Stimulated activated naive B cell treated with anti-CD40 and anti-IgM and Interleukin-4, amounts not matched to agents 10 μg/mL and 1 μg/mL and 100 μg/mL, for 72 hours (primary cell): ENCODE measurements at places on chromosomes 6 and 20.

GRCh38 chr20:11499101-11499634 is 418.5 kb upstream of the BTBD3 start:
- no peaks in the 10 kb centered on the region for H3K27me3 ChIP-seq
- H3K36me3 ChIP-seq: no peaks in the 10 kb centered on the region
- DNase-seq: no peak
- no peaks in the 10 kb centered on the region for H3K4me1 ChIP-seq
- no peak overlapping the region for H3K27ac ChIP-seq

DNA sequence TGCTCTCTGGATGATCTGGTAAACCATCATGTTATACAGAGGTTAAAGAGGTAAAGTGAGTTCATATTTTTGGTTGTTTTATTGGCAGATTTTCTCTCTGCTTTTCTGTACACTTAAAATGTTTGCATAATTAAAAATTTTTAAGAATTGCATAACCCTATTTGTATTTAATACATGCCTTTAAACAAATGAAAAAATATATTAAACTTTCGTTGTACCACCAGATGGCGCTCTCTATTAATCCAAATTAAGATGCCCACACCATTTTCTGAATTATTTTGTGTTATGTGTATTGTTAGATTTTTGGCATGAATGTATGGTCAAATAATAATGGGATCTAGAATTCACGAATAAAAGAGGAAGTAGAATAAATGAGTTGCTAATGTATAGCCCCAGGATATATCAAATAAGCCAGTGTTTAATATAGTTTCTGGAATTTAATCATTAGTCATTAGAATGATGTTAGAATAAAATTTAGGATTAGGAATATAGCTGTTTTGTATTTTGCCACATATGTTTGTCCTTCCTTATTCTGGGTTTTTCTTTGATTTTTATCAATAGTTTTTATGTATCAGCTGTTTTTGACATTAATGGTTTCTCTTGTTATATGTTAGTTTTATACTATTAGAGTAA is 38.9 kb downstream of the SMAP1 start:
- H3K36me3 ChIP-seq: peaks cover 9% of the 10 kb centered on the region
- no peak overlapping the region for H3K4me3 ChIP-seq
- no peak for DNase-seq
- no peaks in the 10 kb centered on the region for H3K27me3 ChIP-seq
- H3K27ac ChIP-seq: no peak overlapping the region

DNA sequence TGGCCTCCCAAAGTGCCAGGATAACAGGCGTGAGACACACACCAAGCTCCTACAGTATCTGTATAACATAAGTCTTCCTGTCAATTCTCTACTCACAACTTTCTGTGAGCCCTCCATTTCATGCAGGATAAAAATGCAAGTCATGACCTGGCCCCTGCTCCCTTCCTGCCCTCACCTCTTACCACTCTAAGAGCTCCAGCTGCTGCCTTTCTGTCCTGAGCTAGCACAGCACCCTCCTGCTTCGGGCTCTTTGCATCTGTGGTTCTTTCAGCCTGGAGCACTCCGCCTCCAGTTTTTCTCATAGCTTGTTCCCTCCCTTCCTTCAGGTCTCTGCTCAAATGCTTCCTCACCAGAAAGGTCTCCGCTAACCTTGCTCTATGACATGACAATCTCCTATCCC is 23.7 kb upstream of the TRPC4AP start:
- peaks cover 37% of the 10 kb centered on the region for H3K36me3 ChIP-seq
- peak overlapping the region; percentile 53 for H3K27ac ChIP-seq
- no peaks in the 10 kb centered on the region for H3K27me3 ChIP-seq
- DNase-seq: no peak
- H3K4me3 ChIP-seq: no peak overlapping the region
- H3K4me1 ChIP-seq: no peaks in the 10 kb centered on the region

- H3K4me3 ChIP-seq: no peak overlapping the region
- H3K27me3 ChIP-seq: no peaks in the 10 kb centered on the region
These were observed 170.2 kb upstream of the ZNF217 start for GRCh38 chr20:53763707-53764414.

GRCh38 chr20:47089151-47089550 is 194.5 kb downstream of the EYA2 start:
- H3K36me3 ChIP-seq: no peaks in the 10 kb centered on the region
- H3K4me3 ChIP-seq: no peak overlapping the region
- H3K27me3 ChIP-seq: peaks cover 20% of the 10 kb centered on the region
- no peak for DNase-seq
- no peak overlapping the region for H3K27ac ChIP-seq

DNA sequence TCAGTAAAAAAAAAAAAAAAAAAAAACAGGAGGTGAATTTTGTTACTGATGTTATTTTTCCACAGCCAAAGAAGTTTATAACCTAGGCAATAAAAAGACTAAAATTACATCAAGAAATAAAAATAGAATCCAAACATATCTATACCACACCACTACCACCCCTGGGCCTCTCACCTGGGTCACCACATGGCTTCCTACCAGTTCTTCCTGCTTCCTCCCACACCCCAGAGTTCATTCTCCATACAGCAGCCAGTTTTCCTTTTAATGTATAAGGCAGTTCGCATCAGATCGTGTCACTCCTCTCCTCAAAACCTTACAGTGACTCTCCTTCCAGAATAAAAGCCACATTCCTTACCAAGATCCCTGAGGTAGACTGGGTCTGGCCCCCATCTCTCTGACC is 23.9 kb downstream of the ROS1 start:
- no peak overlapping the region for H3K27ac ChIP-seq
- no peaks in the 10 kb centered on the region for H3K27me3 ChIP-seq
- no peak overlapping the region for H3K4me3 ChIP-seq
- H3K4me1 ChIP-seq: no peaks in the 10 kb centered on the region
- no peaks in the 10 kb centered on the region for H3K36me3 ChIP-seq

DNA sequence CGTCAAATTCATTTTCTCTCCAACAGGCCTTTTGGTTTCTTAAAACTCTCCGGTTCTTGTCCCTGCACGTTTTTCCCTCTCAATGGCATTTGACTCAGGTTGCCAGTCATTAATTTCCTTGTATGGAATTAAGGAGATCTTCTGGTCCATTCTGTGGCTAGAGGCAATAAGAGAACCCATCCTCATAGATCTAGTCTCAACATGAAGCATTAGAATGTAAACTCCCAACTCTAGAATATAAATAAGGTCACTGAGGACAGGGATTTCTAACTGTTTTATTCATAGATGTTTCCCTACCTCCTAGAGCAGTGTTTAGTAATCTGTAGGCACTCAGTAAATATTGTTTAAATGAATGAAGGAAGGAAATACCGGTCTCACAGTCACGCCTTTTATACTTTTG is 185.2 kb upstream of the FLRT3 start:
- no peaks in the 10 kb centered on the region for H3K27me3 ChIP-seq
- no peak for DNase-seq
- no peaks in the 10 kb centered on the region for H3K4me1 ChIP-seq

- DNase-seq: no peak
- no peak overlapping the region for H3K27ac ChIP-seq
- H3K4me3 ChIP-seq: no peak overlapping the region
- no peaks in the 10 kb centered on the region for H3K27me3 ChIP-seq
- peaks cover 6% of the 10 kb centered on the region for H3K36me3 ChIP-seq
- H3K4me1 ChIP-seq: no peaks in the 10 kb centered on the region
These were observed 545.9 kb upstream of the JARID2 start for GRCh38 chr6:14699803-14700601.

- no peak overlapping the region for H3K4me3 ChIP-seq
- no peaks in the 10 kb centered on the region for H3K36me3 ChIP-seq
- DNase-seq: no peak
These were observed 342.1 kb upstream of the NRSN1 start for GRCh38 chr6:23783901-23784300.

- peaks cover 25% of the 10 kb centered on the region for H3K27me3 ChIP-seq
- no peak overlapping the region for H3K4me3 ChIP-seq
- no peak for DNase-seq
- peaks cover 17% of the 10 kb centered on the region for H3K4me1 ChIP-seq
- H3K36me3 ChIP-seq: no peaks in the 10 kb centered on the region
These were observed 167.6 kb upstream of the CST7 start for GRCh38 chr20:24781418-24781980.

- H3K4me1 ChIP-seq: no peaks in the 10 kb centered on the region
- DNase-seq: no peak
- no peaks in the 10 kb centered on the region for H3K27me3 ChIP-seq
- no peaks in the 10 kb centered on the region for H3K36me3 ChIP-seq
These were observed 225.4 kb downstream of the LAMA2 start for GRCh38 chr6:129108337-129108736.

DNA sequence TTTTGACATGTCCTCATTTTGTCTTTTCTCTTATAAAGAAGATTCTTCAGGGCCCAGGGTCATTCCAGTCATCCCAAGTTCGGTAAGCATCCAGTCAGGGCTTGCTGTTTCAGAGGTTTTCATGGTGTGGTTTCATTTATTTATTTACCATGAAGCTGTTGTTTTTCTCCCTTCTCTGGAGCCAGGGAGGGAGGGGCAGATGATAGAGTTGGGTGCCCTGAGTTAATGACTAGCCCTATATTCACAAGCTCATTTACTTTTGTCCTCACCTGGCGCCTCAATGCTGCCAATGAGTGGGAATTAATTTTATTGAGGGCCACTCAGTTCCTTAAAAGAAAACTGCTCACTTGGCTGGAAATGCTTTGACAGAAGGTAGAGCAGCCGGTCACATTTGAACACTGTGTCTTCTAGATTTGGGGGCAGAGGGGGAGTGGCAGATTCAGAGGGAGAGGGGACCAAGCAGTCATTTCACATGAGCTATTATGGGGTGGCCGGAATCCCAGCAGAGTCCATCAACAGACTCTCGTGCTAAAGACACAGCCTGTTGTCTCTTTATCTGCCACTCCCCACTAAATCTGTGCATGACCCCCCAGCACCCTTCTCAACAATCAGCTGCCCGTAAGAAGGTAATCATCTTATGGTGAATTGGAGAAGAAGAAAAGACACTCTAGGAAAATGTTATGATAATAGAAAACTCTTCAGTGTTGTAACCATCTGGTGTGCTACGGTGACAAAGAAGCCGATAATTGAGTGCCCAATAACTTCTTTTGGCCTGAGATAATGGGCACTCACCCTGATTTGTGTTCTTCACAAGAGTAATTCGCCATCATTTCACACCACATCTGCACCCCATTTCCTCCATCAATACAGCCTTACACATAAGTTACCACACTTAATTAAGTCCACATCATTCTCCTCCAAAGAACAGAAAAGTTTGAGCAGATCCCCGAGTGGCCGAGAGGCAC is 573.5 kb upstream of the JAG1 start:
- no peaks in the 10 kb centered on the region for H3K36me3 ChIP-seq
- no peaks in the 10 kb centered on the region for H3K27me3 ChIP-seq
- no peak overlapping the region for H3K27ac ChIP-seq
- no peaks in the 10 kb centered on the region for H3K4me1 ChIP-seq
